Psoas muscle (tissue), 8 donors: ENCODE measurements at places on chromosomes 6 and 20. TPM values are rescaled to one million over a fixed set of nuclear protein-coding genes. Genes with fewer than 3 reads are reported as not detected.

The MTFR2 gene
- 0.62 TPM for total RNA-seq

- DNase-seq, result no peak
Observed at GRCh38 chr6:15062516-15063252, 183.2 kb upstream of the JARID2 start.

- no peak for DNase-seq
Observed at GRCh38 chr6:5004373-5005037, 668 bp upstream of the RPP40 start.

GRCh38 chr20:2806351-2806701, 5.9 kb upstream of the CPXM1 start:
- no peak for DNase-seq

The COL20A1 gene
- not detected for total RNA-seq

DNA sequence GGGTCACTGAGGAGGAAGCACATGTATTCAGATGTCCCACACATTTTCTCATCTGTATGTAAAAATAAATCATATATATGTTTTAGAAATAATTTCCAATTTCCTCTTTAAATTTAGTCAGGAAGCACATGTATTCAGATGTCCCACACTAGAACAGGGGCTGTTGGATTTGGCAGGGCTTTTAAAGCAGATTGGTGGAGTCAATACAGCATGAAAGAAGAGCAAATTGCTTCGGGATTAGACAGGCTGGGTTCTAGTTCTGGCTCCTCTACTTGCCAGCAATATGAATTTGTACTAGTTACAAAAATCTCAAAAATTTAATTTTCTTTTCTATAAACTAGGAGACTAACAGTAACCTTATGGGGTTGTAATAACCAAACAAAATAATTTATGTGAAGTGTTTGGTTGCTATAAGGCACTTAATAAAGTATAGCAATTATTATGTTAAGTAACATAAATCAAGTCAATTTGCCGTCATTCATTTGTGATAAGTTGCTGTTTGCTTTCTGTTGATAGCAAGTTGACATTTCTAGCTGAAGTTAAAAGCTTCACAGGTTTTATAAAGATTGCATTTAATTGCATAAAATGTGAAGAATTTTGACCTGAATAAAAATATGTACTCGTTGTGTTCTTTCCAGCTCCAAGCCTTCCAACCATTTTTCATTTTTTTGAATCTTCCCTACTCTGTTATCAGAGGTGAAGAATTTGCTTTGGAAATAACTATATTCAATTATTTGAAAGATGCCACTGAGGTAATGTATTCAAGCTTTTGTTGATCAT, 88.9 kb downstream of the CD109 start:
- no peak for DNase-seq

GRCh38 chr20:33499355-33499754, 9.5 kb downstream of the CBFA2T2 start:
- DNase-seq, result no peak

The COL9A1 gene
- not detected for total RNA-seq

DNA sequence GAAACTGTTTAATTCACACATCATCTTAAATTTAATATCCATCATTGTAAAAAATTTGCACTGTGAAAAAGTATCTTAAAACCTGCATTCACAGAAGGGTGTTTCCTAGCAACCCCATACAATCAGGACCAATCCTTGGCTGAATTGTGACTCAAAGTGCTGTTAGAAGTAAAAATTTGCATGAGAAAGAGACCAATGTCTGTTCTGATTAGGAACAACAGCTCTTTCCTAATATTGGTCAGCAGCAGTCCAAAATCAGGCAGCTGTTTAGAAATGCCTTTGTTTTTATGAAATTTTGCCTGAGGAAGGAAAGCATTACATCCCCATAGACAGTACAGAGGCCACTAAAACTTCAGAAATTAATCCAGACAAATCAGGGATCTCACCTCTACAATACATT, 987.0 kb downstream of the HACE1 start:
- DNase-seq, result no peak

DNA sequence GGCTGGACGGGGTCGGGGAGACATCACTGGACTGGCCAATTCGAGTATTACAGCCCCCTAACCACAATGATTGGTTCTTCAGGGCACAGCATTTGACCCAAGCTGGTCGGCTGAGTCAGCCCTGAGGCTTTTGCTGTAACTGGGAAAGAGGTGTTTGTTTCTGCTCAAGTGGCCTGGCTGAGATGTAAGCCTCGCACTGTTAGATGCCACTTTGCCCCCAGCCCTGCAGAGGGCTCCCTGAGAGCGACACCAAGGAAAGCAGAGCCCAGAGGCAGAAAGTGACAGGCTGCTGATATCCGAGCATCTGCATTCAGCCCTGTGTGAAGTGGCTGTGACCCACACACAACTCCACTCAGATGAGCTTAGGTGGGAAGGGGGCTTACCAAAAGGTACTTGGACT, 19.4 kb downstream of the ERGIC3 start:
- peak; percentile 47 for DNase-seq
